Adipocyte (in vitro differentiated cells): ENCODE measurements at places on chromosomes 13 and 19.
A peak's percentile ranks its signal among the peaks of the same experiment; 100 is the strongest.

DNA sequence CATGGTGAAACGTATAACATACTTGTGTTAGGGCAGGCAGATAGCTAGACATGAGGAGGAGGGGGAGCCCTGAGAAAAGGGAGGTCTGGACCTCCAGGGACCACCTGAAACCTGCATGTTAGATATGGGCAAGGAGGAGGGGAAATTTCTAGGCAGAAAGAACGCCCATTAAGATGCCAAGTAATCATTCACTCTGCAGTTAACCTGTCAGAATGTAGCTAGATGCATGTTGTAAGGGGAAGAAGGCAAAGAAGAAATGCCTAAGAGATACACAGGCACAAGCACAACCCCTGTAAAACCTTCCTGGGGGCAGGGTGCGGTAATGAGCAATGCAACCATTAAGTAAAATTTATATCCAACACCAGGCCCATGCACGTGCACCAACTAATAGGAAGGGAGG lies 1055.3 kb upstream of the SPRY2 start:
- no peak for DNase-seq

GRCh38 chr13:31105856-31106255 lies 55.8 kb downstream of the HSPH1 start:
- no peak for DNase-seq

GRCh38 chr13:114140906-114141250 lies 8.5 kb upstream of the RASA3 start:
- no peak for DNase-seq

DNA sequence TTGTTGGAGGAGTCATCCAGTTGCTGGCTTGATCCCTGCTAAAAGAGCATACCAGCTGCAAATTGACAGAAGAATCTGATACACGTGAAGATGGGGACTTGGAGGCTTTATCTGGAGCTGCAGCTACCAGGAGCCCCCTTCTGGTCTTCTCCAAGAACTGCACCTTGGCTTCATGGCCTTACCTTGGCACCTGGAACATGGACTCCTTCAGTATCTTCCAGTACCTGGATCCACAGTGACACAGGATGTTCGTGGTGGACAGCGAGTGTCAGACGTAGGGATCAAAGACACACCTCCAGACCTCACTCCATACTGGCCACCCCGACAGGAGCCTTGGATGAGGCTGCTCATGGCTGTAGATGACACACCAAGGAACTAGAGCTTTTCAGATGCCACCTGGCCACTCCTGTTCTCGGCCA lies 9.9 kb upstream of the ACSBG2 start:
- DNase-seq = peak; percentile 89

DNA sequence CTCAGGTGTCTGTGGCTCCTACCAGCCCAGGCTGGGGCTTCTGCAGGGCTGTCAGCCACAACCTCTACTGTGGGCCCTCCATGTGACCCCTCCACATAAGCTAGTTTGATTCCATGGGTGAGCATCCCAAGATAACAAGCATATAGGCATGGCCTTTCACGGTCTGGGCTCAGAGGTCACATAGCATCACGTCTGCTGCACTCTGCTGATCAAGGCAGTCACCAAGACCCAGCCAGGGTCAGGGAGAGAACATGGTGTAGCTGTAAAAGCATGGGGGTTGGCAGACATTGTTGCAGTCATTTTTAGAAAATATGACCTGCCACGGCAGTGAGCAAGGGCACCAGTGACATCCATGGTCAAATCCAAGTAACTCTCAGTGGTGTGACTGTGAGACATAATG lies 698.8 kb downstream of the UQCRFS1 start:
- no peak for DNase-seq

GRCh38 chr13:111852725-111853518 lies 214.0 kb upstream of the SOX1 start:
- DNase-seq = no peak

GRCh38 chr13:78443839-78444238 lies 159.5 kb downstream of the POU4F1 start:
- no peak for DNase-seq

DNA sequence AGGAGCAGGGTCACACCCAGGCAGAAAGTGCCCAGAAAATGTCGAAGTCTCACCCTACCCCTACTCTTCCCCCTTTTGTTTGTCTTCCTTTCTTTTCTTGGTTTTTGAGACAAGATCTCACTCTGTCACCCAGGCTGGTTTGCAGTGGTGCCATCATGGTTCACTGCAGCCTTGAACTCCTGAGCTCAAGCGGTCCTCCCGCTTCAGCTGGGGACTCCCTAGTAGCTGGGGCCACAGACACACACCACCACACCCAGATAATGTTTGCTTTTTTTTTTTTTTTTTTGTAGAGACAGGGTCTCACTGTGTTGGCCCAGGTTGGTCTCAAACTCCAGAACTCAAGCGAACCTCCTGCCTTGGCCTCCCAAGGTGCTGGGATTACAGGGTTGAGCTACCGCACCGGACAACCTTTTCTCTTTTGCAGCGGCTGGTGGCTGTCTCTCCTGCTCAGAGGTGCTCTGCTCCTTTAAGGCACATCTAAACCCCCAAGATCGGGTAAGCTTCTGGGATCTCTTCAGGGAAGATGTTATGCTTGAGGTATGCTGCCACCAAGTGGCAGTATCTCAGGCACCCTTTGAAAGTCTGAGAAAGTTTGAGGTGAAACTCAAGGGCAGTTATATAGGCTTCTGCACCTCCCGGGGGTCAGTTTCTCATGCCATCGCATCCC lies 22.4 kb upstream of the EBI3 start:
- DNase-seq = no peak

DNA sequence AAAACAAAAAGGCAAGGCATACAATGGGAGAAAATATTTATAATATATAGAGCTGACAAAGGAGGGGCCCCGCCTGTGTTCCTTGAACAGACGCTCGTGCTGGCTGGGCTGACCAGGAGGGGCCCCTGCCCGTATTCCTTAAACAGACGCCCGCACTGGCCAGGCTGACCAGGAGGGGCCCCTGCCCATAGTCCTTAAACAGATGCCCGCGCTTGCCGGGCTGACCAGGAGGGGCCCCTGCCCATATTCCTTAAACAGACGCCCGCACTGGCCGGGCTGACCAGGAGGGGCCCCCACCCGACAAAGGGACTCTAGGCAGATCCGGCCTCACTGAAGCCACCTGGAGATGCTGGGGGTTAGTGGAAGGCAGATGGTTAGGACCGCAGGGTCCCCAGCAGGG lies 9.3 kb downstream of the ADPRHL1 start:
- no peak for DNase-seq

DNA sequence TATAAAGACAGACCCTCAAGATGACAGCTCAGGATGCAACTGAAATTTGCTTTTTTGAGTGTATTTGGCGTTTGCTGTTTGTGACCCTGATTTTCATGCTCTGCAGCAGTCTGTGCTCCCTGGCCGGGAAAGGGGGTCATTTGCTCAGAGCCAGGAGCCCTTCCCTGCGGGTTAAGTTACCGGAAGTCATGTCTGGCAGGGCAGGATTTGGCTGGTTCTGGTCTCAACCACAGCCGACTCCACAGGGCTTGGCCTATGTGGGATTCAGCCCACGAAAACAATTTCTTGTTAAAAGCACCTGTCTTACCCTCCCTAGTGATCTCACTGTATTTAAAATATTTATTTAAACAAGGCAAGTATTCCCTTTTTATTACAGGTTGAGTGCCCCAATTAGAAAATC lies 22.6 kb downstream of the MCF2L start:
- no peak for DNase-seq

DNA sequence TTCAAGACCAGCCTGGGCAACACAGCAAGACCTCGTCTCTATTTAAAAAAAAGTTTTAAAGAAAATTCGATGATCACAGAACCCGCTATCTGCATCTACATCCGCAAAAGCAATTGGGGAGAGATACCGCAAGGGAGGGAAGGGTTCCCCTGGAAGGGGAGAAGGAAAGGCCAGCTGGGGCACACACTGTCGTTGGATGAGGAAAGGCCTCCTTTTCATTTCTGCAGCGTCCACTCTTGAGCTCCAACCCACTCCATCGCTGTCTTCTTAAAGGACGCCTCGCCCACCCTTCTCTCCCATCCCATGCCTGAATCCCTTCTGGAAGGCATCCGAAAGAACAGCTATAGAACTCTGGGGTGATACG lies 3.2 kb upstream of the PRKCG start:
- DNase-seq = no peak

- DNase-seq = peak; percentile 65
Measured at GRCh38 chr19:11530432-11530831, 1.5 kb upstream of the ECSIT start.
